Iris pigment epithelial cell (primary cell): ENCODE measurements at places on chromosomes 12 and 14.

- no peak for DNase-seq
Measured at GRCh38 chr12:80032946-80033345, 66.4 kb upstream of the OTOGL start.

DNA sequence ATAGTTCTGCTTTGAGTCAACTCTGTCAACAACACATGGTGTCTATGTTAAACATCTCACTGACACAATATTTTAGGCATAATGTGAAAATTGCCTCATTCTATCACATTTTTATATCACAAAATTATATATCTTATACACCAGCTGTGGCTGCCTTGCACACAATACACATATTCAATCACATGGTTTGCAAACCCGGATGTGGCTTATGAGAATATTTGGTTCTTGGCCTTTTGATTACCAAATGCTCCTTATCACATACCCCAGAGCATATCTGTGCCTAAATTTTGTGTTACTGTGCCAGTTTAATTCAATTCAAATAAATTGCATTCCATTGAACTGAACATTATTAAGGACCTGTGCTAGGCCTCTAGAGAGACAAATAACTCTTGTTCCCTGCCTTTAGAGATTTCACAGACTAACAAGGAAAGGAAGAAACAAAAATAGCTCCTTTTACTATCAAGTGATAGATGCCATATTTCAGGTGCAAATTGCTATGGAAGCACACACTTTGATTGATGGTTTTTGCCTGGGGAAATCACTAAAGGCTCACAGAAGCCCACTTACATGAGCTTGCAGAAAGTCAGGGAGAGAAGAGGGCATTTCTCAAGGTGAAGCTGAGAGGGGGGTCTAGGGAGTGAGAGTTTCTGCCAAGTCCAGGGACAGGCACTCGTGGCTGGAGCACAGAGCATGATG, 63.4 kb downstream of the PPP1R36 start:
- DNase-seq: no peak

DNA sequence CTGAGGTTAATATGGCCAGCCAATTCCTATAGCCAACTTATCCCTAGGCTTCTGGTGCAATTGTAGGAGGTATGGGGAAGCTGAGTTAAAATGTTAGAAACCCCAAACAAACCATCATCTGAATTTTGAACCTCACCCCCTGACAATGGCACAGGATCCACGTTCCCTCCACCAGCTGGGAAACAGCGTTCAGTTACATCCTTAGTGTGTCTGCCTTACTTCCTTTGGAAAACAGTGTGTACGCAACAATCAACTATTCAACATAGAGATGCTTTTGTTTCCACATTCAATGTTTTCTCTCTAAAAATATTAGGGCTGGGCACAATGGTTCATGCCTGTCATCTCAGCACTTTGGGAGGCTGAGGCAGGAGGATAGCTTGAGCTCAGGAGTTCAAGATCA, 203.4 kb downstream of the TTC7B start:
- no peak for DNase-seq

GRCh38 chr12:120997448-120997847, 18.8 kb downstream of the C12orf43 start:
- no peak for DNase-seq

GRCh38 chr14:84783511-84783910, 746.4 kb upstream of the FLRT2 start:
- DNase-seq: peak; percentile 10

DNA sequence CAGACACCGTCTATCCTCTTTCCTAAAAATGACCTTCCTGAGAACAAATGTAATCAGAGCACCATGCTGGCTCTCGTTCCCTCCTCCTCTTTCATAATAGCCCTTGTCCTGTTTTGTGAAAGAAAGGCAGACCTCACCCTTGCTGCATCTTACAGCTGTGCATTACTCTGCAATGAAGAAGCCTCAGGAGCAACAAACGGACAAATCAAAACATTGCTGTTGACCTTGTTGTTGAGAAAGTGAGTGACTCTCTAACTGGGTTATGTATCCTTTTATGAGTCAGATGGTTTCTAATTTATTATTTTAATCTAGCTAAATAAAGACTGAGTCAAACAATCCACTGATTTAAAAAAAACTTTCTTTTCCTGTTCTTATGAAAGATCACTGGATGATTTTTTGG, 180.9 kb downstream of the RPS29 start:
- DNase-seq: peak; percentile 75
